Esophagus mucosa (tissue), 1 donor: ENCODE measurements at places on chromosomes 1 and 21. TPM values are rescaled to one million over a fixed set of nuclear protein-coding genes. Genes with fewer than 3 reads are reported as not detected.

Gene SPAG17
- 18.8 TPM for total RNA-seq

Gene CD101
- total RNA-seq = 1.5 TPM

Gene GJA4
- 2.0 TPM for total RNA-seq

Gene RAB3B
- total RNA-seq = 0.04 TPM

Gene SEMA4A
- 34.6 TPM for total RNA-seq

Gene CACNA1S
- not detected for total RNA-seq

Gene RNU1-4
- 6,387 TPM for total RNA-seq

Gene GUCA2B
- not detected for total RNA-seq

Gene TMPRSS15
- not detected for total RNA-seq

Gene SLAMF9
- 0.28 TPM for total RNA-seq

Gene TEX38
- total RNA-seq = not detected

GRCh38 chr1:161068306-161069234, 1.1 kb downstream of the ARHGAP30 start:
- peak; percentile 74 for ATAC-seq

DNA sequence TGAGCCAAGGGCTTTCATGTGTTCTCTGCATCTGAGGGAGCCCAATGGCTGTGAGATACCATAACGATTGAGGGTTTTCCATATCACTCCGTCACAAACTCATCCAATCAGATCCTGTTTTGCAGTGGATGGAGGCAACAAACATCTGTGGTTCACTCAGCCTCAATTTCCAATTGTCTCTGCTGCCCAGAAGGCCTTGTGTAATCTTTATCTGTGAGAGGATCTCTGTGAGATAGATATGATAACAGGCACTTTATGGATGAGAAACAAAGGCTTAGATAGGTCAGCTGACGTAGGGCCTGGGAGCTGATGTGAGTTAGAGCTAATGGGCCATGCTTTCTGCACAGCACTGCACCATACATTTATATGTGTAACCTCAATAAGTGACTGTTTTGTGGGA, 3.3 kb upstream of the MTARC1 start:
- no peak for ATAC-seq

- ATAC-seq = no peak
These were observed 48.6 kb downstream of the BACH1 start for GRCh38 chr21:29347274-29347681.

DNA sequence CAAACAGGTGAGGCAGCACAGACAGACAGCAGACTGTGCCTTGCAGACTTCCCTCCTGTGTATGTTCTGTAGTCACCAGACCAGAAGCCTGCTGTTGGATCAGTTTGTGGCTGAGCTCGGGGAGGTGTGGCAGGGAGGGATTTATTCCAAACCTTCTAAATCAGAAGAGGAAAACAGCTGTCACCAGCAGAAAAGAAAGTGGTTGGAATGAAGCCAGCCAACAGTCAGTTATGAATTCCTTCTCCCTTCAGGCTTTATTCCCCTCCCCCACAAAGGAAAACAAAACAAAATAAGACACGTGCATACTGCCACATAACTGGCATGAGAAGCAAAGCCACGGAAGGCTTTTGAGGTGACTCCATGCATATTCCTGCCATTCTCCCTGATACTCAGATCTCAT, 19.0 kb upstream of the PIGV start:
- ATAC-seq = peak; percentile 70

GRCh38 chr1:37574834-37575480, 18.2 kb downstream of the DNALI1 start:
- no peak for ATAC-seq

DNA sequence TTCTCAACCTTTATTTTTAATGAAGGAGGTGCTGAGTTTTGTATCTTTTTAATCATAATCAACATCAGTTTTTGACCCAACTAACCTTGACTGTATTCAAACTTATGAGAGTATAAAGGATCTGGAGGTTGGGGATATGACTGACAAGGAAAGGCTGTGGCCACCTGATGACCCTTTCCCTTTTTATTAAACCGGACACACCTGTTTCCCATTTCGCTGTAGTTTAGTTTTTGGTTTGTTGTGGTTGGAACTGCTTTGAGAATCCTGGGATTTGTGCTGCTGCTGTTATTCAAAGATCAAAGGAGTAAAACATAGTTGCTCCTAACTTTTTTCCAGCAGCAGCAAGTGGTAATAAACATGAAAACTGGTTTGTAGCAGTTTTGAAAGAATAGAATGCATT, 12.4 kb downstream of the PRPF38A start:
- no peak for ATAC-seq

- ATAC-seq = peak; percentile 37
These were observed 1.3 kb upstream of the MTARC1 start for GRCh38 chr1:220785166-220786056.

GRCh38 chr1:29651684-29652665, 415.7 kb downstream of the PTPRU start:
- ATAC-seq = no peak

GRCh38 chr1:37410815-37411214, 63.6 kb upstream of the ZC3H12A start:
- no peak for ATAC-seq

DNA sequence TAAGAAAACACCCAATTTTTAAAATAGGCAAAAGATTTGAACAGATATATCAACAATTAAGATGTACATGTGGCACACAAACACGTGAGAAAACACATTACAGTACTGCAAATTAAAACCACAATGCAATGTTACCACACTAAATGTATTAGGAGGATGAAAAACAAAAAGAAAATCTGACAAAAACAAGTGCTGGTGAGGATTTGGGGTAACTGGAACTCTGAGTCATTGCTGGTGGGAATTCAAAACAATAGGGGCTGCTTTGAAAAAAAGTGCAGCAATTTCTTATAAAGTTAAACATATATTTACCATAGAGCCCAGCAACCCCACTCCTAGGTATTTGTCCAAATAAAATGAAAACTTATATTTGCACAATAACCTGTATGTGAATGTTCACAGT, 614.1 kb downstream of the SMYD3 start:
- ATAC-seq = no peak

GRCh38 chr1:60759291-60759690, 323.1 kb upstream of the NFIA start:
- no peak for ATAC-seq

DNA sequence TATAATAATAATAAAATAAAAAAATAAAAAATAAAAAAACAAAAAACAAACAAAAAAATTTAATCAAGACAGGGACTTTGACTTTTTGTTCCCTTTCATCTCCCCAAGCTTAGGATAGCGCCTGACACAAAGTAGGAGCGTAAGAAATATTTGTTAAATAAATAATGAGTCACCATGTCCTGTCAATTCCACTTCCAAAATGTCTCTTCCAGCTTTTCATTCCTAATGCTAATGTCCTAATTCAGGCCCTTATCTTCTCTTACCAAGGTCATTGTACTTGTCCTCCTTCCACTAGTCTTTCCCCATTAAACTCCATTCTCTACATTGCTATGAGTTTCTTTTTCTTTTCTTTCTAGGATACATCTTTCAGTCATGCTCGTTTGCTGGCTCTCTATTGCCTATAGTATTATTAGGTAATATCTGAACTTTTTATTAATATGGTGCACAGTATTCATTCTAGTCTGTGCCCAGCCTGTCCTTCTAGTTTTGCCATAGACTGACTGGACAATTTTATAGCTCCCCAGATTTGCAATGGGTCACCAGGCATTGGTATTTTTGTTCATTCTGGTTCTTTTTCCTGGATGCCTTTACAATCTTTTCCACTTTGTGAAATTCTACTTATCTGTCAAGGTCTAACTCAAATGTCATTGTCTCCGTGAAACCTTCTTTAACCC, 11.4 kb downstream of the NEXN start:
- ATAC-seq = no peak

- ATAC-seq = no peak
These were observed 14.4 kb downstream of the SHISA4 start for GRCh38 chr1:201903135-201903534.

DNA sequence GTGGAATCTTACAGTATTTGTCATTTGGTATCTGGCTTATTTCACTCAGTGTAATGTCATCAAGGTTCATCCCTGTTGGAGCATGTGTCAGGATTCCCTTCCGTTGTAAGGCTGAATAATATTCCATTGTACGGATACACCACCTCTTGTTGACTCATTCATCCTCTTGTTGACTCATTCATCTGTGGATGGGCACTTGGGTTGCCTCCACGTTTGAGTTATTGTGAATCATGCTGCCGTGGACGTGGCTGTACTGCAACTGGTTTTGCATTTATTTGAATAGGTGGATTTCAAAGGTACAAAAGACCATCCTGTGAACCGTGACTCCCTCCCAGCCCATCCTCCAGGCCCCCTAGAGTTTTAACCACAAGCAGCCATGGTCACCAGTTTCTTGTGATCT, 11.9 kb upstream of the TCP10L start:
- peak; percentile 90 for ATAC-seq

DNA sequence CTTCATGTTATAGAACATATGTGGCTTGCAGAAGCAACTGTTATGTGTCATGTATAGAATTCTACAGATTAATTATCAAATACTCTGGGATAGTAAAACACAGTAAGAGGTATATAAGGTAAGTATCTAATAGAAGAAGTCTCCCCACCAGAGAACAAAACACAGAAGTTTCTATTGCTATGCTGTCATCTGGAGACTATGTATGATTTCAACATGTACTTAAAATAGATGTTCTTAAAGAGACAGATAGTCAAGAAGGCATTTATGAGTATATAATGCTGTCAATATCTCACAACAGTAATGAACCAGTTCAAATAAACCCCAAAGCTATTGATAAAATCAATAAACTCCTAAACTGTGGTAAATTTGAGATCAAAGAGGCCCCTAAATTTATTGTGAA, 8.1 kb upstream of the ADCY10 start:
- ATAC-seq = no peak

- ATAC-seq = no peak
These were observed 40.8 kb downstream of the FCER1A start for GRCh38 chr1:159342761-159343425.

GRCh38 chr21:43598416-43599120, 60.7 kb downstream of the HSF2BP start:
- no peak for ATAC-seq

DNA sequence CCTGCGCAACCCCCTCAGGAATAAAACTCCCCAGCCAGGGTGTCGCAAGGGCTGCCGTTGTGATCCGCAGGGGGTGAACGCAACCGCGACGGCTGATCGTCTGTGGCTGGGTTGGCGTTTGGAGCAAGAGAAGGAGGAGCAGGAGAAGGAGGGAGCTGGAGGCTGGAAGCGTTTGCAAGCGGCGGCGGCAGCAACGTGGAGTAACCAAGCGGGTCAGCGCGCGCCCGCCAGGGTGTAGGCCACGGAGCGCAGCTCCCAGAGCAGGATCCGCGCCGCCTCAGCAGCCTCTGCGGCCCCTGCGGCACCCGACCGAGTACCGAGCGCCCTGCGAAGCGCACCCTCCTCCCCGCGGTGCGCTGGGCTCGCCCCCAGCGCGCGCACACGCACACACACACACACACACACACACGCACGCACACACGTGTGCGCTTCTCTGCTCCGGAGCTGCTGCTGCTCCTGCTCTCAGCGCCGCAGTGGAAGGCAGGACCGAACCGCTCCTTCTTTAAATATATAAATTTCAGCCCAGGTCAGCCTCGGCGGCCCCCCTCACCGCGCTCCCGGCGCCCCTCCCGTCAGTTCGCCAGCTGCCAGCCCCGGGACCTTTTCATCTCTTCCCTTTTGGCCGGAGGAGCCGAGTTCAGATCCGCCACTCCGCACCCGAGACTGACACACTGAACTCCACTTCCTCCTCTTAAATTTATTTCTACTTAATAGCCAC, 696 bp downstream of the TGFB2 start:
- ATAC-seq = peak; percentile 78

GRCh38 chr1:59522925-59523505, 226.1 kb downstream of the FGGY start:
- no peak for ATAC-seq

DNA sequence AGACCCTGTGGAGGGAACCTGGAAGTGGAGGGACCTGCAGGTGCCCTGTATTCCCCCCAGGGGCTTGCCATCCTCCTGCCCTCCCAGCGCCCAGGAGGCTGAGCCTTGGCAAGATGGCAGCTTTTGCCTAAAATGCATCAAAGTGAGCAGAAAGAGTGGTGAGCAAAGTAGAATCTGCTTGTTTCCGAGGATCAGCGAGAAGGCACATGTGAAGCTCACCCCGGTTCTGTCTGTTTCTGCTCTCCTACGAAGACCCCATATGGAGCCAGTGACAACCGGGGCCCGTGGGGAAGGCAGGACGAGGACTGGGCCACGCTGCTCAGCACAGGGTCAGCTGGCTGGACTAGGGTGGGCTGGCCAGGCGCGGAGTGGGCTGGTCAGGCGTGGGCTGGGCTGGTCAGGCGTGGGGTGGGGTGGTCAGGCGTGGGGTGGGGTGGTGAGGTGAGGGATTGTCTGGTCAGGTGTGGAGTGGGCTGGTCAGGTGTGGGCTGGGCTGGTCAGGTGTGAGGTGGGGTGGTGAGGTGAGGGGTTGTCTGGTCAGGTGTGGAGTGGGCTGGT, 5.2 kb upstream of the FNDC10 start:
- no peak for ATAC-seq

DNA sequence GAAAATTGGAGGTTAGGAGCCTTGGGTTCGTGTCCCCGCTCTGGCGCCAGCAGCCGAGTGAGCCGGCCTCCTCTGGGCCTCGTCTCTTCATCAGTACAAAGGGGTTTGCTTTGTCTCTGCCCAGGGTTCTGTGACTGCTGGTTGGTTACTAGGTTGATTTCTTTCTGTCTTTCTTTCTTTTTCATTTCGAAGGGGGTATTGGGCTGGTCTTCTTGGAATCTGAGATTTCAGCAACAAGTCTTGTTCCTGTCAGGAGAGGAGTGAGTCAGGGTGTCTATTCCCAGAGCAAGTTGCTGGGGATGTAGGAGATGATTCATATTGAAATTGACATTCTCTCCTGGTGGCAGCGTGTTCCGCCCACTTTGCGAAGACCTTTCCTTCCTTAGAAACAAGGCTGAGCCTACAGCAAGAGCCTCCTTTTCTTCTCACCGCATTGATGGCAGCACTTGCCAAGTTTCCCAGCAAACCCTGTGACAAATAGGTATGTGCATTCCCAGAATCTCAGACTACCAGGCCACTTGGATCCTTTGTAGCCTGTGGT, 79.2 kb downstream of the MAN1C1 start:
- peak; percentile 64 for ATAC-seq

DNA sequence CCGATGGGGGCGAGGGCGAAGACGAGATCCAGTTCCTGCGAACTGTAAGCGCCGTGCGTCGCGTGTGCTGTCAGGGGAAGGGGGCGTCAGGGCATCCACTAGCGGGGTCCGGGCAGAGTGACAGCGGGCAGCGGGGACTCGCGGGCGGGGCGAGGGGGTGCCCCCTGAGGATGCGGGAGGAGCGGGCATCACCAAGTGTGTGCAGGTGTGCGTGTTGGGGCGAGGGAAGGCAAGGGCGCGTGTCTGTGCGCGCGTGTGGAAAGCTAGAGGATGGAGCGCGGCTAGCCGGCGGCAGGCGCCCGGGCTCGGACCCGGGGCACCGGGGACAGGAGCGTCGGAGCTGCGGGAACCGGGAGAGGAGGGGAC, 525 bp downstream of the RYR2 start:
- no peak for ATAC-seq

- peak; percentile 47 for ATAC-seq
These were observed 10.1 kb upstream of the MEF2D start for GRCh38 chr1:156510709-156511108.

DNA sequence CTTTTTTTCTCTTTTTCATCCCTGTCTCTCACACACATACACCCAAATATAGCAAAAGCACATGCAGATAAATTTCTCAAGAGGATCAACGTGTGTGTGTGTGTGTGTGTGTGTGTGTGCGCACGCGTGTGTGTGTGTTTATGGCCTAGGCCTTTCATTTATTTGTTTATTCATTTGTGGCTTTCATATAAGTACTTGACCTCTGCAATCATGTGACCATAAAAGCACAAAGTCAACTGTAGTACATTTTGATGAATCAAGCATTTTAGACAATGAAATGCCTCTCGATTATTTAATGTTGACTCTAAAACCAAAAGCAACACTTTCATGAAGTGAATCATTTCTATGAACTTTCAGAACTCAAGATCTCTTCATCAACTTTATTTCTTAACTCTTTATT, 194.1 kb upstream of the ADGRL2 start:
- no peak for ATAC-seq
